Fibroblast of skin of right biceps (primary cell): ENCODE measurements at places on chromosomes 3 and 15.

- no peak for DNase-seq
Measured at GRCh38 chr3:38605981-38606380, 43.5 kb downstream of the SCN5A start.

DNA sequence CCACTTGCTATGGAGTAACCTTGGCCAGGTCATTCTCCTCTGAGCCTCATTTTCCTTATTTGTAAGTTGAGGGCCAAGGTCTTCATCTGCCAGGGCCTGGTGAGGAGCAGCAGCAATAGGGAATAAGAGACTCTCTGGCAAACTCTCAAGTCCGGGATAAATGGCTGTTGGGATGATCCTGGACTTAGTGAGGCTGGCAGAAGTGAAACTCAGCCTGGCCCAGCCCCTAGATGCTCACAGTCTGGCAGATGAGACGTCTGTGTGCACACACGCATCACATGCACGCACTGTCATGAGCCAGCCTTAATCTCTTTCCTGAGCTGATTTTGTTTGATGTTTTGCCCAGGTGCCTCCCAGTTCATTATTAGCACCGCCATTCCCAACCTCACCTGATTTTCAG lies 26.8 kb downstream of the SLC6A6 start:
- no peak for DNase-seq

GRCh38 chr3:49799105-49799504 lies 568 bp downstream of the CDHR4 start:
- DNase-seq: no peak

DNA sequence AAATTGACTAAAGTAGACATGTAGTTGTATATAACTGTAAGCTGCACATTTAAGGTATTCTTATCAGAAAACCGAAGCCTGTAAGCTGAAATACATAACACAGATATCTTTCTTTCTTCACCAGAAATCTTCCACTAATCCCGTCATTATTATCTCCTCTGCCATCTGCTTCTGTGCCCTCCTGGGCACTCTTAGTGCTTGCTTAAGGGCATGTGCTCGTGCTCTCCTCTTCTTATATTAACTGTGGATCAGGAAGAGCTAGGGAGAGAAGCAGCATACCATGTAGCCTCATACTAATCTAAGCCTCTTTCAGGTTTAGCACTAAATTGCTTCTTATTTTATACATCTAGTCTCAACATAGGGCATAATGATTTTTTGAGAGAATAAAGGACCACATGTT lies 60.8 kb downstream of the RIOX2 start:
- no peak for DNase-seq

DNA sequence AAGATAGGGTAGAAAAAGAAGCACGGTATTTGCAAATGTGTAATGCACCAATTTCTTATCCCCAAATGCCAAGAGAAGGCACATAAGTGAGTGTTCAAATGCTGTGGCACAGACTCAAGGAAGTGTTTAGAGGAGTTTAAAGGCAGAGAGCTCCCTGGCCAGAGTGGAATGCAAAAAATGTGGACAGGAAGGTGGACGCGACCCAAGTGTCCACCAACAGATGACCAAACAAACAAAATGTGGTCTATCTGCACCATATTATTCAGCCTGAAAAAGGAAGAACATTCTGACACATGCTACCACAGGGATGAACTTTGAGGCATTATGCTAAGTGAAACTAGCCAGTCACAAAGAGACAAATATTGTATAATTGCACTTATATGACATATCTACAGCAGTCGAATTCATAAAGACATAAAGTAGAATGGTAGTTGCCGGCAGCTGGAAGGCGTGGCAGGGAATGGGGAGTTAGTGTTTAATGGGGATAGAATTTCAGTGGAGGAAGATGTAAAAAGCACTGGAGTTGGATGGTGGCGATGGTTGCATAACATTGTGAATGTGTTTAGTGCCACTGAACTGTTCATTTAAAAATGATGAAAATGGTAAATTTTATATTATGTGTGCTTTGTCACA lies 126.6 kb downstream of the SRGAP3 start:
- DNase-seq: no peak

DNA sequence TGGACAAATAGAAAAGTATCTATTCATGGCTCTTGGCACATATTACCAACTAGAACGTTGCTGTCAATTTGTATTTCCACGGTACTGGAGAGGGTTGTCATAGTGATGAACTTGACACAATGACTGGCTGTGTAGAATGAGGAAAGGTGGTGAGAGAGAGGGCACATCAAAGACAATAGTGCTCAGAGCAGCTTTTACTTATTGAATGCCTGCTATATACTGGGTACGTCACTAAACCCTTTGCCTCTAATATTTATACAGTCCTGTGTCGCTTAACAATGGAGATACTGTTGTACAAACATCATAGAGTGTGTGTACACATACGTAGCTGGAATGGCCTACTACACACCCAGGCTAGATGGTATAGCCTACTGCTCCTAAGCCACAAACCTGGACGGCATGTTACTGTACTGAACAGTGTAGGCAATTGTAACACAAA lies 8.3 kb downstream of the TMPRSS7 start:
- no peak for DNase-seq

DNA sequence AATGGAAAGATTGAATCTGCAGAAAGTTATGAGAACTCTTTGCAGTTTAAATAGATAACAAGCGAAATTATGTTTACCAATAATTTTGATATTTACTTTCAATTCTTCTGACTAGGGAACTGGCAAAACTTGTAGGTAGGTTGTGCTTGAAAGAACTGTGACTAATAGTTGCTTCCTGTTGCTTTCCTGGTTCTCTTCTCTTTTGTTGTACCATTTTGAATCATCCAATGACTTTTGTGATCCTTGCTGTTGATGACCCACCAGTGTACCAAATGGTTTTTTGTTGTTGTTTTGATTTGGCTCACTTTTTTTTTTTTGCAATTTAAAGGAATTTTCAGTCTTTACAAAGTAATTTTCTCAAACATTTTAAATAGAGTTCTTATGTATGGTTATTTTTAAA lies 64.9 kb upstream of the DCBLD2 start:
- DNase-seq: no peak

DNA sequence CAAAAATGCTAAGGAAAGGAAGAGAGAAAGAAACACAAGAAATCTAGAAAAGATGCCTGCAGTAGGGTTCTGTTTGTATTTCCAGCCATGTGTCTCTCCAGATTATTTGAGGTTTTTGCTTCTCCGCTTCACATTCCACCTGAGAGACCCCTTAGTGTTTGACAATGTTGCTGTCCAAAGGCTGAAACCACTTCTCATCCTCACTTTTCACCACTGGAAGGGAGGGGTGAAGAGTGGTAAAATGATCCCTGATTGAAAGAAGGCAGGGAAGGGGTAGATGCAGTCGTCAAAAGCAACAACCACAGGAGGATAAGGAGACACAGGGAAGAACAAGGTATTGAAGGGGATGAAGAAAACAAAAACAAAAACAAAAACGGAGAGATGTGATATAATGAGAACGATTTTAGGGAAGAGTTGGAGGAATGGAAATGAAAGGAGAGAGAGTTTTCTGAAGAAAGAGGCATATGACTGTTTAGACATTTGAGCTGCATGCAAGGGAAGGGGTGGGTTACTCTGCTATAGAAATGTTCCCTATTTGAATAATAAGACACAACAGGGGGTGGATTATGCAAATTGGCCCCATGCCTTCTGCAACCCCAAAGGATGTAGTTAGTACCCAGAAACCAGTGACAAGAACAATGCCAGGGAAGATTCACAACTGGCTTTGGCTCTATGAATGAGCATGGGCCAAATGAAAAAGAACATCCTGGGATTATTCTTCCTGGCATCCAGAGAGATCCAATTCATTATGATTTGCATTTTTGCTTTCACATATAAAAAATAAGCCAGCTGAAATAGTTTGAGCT lies 235.9 kb downstream of the GAP43 start:
- no peak for DNase-seq

DNA sequence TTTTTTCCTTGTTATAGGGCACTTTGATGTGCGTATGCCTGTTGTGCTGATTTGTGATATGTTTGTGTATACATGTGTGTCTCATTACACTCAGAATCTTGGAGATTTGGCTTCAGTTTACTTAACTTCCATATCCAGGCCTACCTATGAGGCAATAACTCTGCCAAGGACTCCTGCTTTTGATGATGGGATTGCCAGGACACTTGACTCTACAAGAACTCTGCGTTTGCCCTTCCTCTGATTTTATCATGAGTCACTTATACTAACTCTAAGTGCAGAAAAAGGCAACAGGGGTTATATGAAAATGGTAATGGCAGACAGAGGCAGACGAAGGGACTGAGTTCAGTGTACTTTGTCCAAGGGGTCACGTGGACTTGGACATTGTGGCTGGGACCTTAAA lies 33.6 kb downstream of the MCTP2 start:
- peak; percentile 8 for DNase-seq

GRCh38 chr3:10459954-10460754 lies 45.2 kb downstream of the ATP2B2 start:
- DNase-seq: peak; percentile 81
